Inflammatory macrophage treated with lipopolysaccharide for 4 hours (primary cell): ENCODE measurements at places on chromosomes 3 and 15.

GRCh38 chr3:61646360-61646759 is 85.0 kb downstream of the PTPRG start:
- DNase-seq, result no peak

GRCh38 chr3:124048967-124049798 is 57.3 kb upstream of the ROPN1 start:
- DNase-seq, result no peak

DNA sequence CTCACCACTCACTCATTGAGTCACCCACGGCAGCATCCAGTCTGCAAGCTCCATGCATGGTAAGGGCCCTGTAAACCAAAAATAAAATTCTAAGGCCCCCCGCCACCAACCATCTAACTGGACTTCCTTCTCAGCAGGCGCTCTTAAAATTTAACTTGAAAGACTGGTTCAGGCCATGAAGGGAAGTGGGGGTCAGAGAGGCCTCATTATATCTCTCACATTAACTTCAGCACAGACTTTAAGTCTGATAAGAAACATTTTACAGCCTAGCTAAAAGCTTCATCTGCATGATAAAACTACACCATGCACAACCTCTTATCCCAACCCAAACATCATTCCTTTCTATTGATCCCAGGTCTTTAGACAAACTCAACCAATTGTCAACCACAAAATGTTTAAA is 38.5 kb downstream of the FBLN2 start:
- DNase-seq, result no peak

DNA sequence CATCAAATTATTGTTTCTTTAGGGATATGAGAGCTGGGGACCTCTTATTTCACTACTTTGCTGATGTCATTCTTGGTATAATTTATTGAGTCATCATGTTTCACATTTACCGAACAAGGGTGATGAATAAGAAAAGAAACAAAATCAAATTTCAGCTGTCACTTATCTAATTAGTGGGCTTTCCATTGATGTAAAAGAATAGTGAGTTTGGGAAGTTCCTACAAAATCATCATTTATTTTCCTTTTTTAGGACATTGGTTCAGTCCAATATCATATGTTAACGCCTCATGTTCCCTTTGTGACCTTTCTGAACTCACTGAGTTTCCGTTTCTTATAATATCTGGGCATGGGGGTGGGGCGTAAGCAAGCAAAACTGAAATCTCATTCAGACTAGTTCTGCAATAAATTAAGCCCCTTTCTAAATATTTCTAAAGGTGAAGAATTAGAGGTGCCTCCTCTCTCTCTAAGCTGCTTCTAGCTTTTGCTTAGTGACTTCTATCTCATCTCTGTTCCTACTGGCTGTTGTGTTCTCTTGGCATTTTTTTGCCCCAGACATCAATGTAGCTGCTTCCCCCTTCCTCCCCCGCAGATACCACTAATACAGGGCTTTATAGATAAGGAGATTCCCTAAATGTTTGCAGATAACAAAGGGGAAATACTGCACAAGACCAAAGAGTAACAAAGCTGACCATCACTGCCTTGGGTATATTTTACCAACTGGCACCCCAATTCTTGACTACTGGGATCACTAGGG is 238.0 kb upstream of the CTNNB1 start:
- DNase-seq, result peak; percentile 82

DNA sequence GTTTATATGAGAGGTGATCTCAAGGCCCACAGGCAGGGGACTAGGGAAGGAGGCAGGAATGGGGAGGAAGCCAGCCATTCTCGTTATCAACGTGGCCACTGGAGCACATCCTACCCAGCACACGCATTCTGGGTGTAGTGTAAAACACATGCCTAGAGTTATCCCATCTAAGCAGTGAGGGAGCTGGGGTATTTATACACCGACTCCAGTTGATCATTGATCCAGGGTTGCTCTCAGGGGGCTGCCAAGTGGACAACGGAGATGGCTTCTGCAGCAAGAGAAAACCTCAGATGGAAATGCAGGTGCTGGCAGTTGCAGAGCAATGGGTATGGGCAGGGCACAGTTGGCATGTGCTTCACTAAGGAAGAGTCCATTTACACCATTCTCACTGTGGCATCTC is 30.4 kb upstream of the SYNM start:
- no peak for DNase-seq

- DNase-seq, result no peak
Observed at GRCh38 chr3:159839561-159840379, 148.9 kb upstream of the IL12A start.

- DNase-seq, result no peak
Observed at GRCh38 chr15:23033979-23034378, 5.4 kb downstream of the TUBGCP5 start.
